ENCODE measurements at places on chromosomes 12 and 14.

- no peak for DNase-seq
Measured at GRCh38 chr12:105418821-105419291, 88.4 kb downstream of the C12orf75 start.

- no peak for DNase-seq
Measured at GRCh38 chr12:89593233-89593632, 67.4 kb upstream of the POC1B start.

- DNase-seq, result no peak
Measured at GRCh38 chr12:81378601-81379285, 300.9 kb downstream of the ACSS3 start.

- no peak for DNase-seq
Measured at GRCh38 chr12:54504550-54504949, 7.0 kb downstream of the NCKAP1L start.

GRCh38 chr14:77989441-77989991 lies 180.7 kb upstream of the NRXN3 start:
- no peak for DNase-seq

DNA sequence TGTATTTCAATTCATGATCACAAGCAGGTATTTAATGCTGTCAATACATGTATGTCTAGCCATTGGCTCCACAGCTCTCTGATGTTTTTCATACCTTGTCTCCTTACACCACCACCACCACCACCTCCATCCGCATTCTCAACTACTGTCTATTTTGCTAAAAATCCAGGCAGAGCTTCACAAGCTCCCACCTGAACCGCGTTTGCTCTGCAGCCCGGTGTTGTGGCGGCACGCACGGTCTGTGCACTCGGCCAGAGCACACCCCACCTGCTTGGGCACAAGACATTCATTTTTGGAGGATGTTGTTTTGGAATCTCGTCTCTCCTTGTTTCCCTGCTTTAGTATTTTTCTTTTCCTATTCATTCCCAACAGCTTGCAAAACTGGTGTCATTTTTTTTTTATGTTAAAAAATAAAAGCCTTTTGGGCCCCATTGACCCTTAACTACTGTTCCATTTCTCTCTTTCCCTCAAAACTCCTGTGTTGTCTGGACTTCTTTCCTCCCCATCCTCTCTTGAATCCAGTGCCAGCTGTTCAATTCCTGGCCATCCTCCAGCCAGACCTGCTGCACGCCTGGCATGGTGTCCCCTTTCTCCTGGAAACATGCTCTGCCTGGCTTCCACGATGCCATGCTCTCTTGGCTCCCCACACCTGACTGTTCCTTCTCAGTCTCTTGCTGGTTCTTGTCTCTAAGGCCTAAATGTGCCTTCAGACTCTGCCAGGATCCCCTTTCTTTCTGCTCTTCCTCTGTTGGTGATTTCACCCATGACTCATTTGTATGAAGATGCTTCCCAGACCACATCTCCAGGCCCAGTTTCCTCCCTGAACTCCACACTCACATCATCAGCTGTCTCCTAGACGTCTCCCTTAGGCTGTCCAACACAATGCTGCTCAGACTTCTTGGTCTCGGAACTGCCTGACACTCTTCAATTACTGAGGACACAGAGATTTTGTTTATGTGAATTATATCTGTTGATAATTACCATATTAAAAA lies 37.9 kb downstream of the PIWIL1 start:
- no peak for DNase-seq

DNA sequence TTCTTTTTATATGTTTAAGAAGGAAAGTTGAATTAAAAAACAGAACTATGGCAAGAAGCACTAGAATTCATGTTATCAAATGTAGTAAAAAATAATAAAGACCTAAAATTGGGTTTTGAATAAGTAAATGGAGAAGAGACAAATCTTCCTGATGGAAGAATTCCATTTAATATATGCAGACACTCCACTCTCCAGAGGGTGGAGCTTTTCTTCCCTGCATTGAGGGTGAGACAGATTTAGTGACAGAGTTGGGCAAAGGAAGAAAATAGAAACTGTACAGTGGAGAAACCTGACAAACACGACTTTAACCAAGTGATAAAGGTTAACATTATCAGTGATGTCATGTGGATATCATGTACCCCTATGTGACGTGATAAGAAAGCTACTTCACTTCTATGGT lies 217.6 kb downstream of the PRKD1 start:
- no peak for DNase-seq

- no peak for DNase-seq
Measured at GRCh38 chr14:104749111-104749649, 3.8 kb upstream of the SIVA1 start.

DNA sequence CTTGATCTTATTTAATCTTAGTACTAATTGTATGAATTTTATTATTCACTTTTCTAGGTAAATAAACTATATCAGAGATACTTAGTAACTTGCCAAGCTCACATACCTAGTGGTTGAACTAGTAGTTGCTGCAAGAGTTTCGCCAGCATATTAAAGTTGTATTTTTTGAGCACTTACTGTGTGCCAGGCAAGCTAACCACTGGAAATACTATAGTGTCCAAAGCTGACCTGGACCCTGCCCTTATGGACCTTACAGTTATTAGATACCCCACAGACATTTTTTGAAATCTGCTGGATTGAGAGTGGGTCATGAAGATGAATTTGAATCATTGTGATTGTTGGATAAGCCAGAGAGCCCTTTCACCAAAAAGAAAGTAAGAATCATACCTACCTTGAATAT lies 125.0 kb downstream of the RAD51B start:
- no peak for DNase-seq

- DNase-seq, result no peak
Measured at GRCh38 chr14:104436741-104437701, 142.5 kb upstream of the C14orf180 start.

DNA sequence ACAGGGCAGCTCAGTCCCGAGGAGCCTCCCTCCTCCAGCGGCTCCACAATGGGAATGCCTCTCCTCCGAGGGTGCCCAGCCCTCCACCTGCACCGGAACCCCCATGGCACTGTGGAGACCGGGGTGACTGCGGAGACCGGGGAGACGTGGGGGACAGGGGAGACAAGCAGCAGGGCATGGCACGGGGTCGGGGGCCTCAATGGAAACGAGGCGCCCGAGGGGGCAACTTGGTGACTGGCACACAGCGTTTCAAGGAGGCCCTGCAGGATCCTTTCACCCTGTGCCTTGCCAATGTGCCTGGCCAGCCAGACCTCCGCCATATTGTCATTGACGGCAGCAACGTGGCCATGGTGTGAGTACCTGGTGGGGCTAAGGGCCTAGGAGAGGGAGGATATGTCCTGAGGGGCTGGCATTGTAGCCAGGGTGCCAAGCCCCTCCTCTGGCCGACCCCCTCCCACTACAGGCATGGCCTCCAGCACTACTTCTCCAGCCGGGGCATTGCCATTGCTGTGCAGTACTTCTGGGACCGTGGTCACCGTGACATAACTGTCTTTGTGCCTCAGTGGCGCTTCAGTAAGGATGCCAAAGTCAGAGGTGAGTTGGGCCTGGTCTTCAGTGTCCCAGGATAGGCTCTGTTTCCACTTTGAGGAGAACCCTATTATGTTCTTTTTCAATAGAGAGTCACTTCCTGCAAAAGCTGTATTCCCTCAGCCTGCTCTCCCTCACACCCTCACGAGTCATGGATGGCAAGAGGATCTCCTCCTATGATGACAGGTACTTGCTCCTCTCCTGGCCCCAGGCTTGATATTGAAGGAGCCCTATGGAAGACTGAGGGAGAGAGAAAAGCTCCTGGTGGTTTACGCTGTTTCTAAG lies 2.7 kb downstream of the KHNYN start:
- no peak for DNase-seq

- DNase-seq, result no peak
Measured at GRCh38 chr14:104610749-104611310, 6.3 kb upstream of the TMEM179 start.

DNA sequence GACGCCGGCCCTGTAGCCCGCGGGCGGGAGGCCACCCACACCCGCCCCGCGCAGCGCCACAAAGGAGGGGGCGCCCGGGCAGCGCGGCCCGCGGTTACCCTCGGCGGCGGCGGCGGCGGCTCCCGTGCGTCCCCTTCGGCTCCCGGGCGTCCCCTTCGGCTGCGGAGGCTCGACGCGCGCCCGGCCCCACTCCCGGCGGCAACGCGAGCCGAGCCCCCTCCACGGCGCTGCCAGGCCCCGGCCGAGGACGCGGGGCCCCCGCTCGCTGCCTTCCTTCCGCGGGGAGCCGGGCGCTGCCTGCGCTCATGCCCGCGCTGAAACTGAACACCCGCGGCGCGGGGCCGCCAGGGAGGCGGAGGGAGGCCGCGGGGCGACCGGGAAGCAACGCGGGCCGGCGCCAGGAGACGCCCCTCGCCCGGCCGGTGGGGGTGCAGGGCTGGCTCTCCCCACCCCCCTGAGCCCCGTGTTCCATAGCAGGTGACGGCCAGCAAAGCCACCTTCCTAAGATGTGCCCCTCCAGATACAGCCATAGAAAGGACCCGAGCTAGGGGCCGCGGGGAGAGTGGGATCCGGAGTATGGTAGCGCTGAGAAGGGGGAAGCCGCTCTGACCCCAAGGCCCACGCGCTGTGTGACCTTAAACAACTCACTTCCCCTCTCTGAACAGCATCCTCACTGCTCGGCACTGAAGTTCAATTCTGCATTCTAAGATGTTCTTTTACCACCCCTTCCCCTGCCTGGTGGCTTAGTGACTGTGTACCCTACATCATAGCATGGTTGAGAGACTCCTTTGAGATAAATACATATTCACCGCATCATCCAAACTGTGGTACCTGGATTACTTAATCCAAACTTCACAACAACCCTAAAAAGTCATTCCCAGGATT lies 42.8 kb downstream of the KDM2B start:
- DNase-seq, result peak; percentile 25

DNA sequence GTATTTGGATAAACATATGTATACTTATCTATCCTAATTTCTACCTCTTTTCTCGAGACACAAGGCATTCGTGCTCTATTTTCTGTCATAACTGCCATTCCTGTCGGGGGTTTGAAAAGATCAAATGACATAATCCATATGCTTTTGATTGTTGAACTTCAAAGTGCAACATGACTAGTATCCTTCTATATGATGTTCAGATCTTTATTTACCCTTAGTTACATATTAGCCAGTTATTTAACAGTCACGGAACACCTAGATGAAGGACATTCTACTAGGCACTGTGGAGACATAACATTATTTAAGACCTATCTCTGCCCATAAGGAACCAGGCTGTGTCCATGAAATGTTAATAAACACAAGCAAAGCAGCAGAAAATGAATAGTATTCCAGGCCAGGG lies 11.2 kb upstream of the GRIN2B start:
- no peak for DNase-seq

DNA sequence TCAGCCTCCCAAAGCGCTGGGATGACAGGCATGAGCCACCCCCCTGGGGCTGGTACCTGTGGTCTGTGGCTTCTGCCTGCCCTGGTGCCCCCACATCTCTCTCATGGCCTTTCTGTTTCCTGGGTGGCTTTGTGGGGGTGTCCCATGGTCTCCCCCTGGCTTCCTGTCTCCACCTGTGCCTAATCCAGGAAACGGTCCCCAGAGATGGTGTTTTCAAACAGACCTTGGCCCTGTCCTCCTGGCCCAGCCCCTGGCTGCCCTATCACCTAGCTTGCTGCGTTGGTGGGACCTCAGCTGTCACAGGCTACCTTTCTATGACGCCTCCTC lies 18.1 kb downstream of the MEG3 start:
- DNase-seq, result no peak

DNA sequence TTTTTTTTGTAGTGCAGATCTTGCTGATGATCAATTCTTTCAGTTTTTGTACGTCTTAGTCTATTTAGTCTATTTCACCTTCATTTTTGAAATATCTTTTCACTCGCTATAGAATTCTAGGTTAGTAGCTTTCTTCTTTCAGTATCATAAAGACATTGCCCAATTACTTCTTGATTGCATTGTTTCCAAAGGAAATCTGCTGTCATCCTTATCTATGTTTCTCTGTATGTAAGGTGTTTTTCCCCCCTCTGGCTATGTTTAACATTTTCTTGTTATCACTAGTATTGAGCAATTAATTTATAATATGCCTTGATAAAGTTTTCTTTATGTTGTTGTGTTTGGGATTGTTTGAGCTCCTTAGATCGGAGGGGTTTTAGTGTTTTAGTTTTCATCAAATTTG lies 171.9 kb downstream of the BMP4 start:
- no peak for DNase-seq

DNA sequence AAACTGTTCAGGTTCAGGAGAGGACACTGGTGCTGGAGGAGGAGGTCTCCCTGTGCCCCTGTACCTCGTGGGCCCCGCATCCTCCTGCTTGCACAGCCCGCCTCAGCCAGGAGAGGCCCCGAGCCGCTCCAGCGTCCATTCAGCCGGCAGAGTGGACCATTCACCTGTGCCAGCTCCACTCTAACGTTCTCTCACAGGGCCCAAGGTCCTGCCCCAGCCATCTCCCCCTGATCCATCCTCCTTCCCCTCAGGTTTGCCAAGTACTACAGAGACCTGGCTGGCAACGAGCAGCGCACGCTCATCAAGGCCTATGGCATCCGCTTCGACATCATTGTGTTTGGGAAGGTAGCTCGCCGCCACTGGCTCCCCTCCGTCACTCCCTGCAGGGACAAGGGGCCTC lies 22.2 kb downstream of the P2RX4 start:
- DNase-seq, result no peak

- DNase-seq, result no peak
Measured at GRCh38 chr14:66568220-66568619, 60.3 kb downstream of the GPHN start.

DNA sequence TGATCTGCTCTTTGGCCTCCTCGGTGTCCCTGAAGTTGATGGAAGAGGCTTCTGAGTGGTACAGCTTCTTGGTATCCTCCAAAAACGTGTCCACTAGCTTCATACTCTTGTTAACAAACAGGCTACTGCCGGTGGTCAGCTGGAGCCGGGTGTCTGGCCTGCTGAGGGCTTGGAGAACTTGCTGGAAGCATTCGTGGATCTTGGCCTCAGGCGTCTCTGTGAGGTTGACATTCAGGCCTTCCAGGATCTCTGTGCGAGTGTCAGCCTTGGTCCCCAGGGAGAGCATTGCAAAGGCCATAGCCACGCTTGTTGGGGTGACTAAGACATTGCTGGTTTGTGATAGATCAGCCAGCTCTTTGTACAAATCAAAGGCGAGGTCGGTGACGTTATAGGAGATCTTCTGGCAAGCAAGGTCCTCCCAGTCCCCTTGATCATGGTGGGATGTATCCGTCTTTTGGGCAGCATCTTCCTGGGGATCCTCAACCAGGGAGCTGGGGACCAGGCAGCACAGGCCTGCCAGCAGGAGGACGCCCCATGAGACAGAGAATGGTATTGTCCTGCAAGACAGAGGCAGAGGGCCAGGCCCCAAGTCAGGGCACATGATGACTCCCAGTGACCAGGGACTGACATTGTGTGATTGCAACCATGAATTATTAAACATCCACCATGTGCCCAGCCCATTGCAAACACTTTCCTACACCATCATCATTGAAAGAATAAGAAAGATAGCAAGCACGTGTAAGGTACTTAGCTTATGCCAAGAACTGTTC lies 22.1 kb downstream of the SERPINA1 start:
- DNase-seq, result no peak

DNA sequence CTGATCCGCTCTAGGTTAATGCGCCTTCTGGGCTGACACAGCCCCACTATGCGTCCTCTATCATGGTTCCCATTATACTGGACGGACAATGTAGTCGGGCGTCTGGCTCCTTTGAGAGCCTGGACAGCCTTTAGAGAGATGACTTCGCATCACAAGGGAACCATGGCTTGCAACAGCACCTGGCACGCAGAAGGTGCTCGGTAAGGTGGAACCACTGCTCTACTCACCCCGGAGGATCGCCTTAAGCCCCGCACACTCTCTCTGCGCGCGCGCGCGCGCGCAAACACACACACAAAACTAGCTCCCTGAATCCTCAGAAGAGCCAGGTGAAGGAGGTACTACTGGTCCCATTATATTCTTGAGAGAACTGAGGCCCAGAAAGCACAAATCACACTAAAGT lies 7.1 kb downstream of the MAP3K12 start:
- no peak for DNase-seq
